Naive B cell (primary cell): ENCODE measurements at places on chromosomes 1 and 21. TPM values are rescaled to one million over a fixed set of nuclear protein-coding genes. Genes with fewer than 3 reads are reported as not detected.

GRCh38 chr21:37184784-37185593 lies 82.1 kb downstream of the VPS26C start:
- DNase-seq: no peak

DNA sequence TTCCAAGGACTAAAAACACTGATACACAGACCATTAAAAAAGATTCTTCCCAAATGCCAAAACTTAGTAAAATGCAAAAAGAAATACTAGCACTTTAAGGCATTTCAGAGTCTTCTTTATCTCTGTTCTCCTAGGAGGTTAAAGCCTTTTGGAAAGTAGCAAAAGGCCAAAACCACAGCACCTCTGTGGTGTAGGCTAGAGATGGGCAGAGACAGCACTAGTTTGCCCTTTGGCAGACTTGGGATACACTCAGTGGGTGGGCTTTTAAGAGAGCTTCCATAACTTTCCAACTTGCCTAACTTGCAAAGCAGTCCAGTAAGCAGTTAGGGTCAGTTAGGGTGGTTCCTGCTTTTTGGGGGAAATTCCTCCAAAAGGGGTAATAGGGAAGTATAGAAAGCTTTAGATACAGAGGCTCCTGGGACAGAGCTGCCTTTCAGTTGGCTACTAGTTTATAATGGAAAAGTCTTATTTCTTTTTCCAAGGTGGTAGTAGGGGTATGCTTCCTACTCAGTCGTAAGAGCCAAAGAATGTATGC lies 17.9 kb upstream of the PTCH2 start:
- DNase-seq: no peak

DNA sequence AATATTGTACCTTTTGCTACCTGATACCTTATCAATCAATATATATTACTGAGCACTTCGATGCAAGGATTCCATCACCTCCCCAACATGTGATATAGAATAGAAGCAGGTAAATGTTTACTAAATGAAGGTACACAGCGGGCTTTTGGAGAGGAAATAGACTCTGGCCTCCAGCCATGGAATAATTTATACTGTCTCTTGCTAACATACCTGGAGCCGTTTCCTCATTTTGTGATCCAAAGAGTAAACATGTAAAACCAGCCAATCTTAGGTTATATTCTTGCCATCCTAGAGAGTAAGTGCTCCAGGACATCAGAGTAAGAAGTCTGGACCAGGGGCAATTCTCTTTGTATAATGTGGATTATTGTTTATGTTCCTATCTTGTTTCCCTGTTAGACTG lies 39.4 kb downstream of the NDUFS5 start:
- DNase-seq: no peak

- no peak for DNase-seq
These were observed 256.3 kb upstream of the IRF2BP2 start for GRCh38 chr1:234866007-234866866.

Gene NAV1
- 3.1 TPM for polyA plus RNA-seq

Gene NLRP3
- not detected for polyA plus RNA-seq

- DNase-seq: peak; percentile 29
These were observed at the start of gene GBP3 for GRCh38 chr1:89022167-89022959. GBP3 (minus strand) TSS chr1:89022866; CDS start chr1:89020721, 2,145 bp downstream.

Gene SETD4
- 8.0 TPM for polyA plus RNA-seq

- DNase-seq: peak; percentile 83
These were observed 81.8 kb downstream of the MPZL1 start for GRCh38 chr1:167803358-167804207.

GRCh38 chr1:26959722-26960624 lies at the start of gene KDF1:
KDF1 (minus strand) TSS chr1:26960468; CDS start chr1:26952380, 8,088 bp downstream.
- peak; percentile 54 for DNase-seq

Gene BNIPL
- polyA plus RNA-seq: not detected
